Mucosa of descending colon (tissue), 3 donors: ENCODE measurements at places on chromosomes 13 and 19. TPM values are rescaled to one million over a fixed set of nuclear protein-coding genes. Genes with fewer than 3 reads are reported as not detected.
A peak's percentile ranks its signal among the peaks of the same experiment; 100 is the strongest.

- no peak for DNase-seq
Observed at GRCh38 chr13:24301911-24302310, 7.5 kb upstream of the C1QTNF9 start.

GRCh38 chr13:69956349-69956748, 151.3 kb upstream of the ATXN8OS start:
- DNase-seq, result no peak

- no peak for DNase-seq
Observed at GRCh38 chr13:50527612-50528509, 315.6 kb downstream of the DLEU7 start.

OCEL1 gene
- 38.1 TPM for total RNA-seq

KLK12 gene
- not detected for total RNA-seq

DNA sequence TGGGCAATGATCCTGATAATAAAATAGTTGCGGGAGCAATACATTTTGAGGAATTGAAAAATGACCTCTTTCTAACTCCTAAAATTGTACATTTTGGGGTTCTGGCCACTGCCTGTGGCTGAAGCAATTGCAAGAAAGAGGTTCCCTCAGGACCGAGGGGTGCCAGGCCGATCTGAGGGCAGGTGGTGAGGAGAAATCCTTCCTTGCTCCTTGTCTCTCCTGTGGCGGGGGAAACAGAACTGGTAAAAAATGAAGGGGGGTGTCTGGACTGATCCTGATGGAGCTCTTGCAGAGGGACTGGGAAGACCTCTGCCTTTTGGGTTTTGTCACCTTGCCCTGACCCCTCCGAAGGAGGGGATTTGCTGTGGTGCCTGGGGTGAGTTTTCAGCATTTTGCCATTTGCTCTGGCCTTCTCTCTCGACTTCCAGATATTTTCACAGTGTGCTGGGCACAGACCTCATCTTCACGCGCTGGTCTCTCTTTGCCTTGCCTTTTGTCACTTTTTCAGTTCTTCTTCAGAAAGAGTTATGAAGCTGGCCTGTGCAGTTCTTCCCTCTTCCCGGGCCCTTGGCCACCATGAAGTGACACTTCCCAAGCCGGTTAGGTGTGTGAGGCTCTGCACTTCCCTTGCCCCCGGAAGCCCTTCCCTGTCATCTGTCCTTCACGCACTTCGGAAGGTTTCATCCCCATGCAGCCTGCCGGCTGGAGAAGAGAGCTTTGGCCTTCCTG, 22.2 kb downstream of the NFIX start:
- DNase-seq, result no peak

DNA sequence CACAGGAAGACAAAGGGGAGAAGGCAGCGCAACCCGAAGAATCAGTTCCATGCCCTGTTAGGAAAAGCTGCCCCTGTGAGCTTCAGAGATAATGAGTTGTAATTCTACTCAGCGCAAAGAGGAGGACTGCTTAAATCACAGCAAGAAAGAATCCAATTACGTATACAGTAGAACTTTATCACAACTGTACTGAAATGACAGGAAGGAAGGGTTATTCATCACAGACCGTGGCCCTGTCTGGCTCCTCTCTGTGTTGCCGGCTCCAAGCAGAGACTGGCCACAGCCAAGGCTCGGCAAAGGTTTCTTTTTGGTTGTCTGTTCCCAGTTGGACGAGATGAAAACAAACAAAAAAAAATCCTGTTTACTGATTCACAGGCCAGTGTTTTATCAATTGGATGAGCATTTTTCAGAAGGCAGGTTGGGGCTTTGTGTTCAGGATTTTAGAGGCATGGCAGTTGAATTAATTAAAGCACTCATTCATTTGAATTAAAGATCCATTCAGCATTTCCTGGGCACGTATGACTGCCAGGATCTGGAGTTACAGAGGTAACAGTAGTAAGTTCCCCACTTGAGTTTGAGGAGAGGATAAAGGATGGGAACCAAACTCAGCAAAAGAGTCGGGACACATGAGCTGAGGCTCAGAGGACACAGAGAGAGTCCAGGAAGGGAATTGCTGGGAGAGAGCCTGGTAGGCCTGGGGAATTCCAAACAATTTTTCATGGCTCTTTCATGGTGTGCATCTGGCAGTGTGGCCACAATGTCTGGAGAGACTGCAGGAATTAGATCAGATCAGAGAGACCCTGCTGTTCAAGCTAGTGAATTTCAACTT, 341.0 kb downstream of the DNAJC15 start:
- no peak for DNase-seq

- peak; percentile 82 for DNase-seq
Observed at GRCh38 chr19:40687525-40688016, 2.9 kb downstream of the NUMBL start.

ZNF616 gene
- 13.4 TPM for total RNA-seq
